Naive B cell (primary cell): ENCODE measurements at places on chromosomes 1 and 21. TPM values are rescaled to one million over a fixed set of nuclear protein-coding genes. Genes with fewer than 3 reads are reported as not detected.
A peak's percentile ranks its signal among the peaks of the same experiment; 100 is the strongest.

The GJB3 gene
- not detected for polyA plus RNA-seq

- DNase-seq, result no peak
Measured at GRCh38 chr1:69929308-69930057, 275.9 kb downstream of the LRRC40 start.

GRCh38 chr1:204457666-204458065 lies 36.9 kb downstream of the PIK3C2B start:
- DNase-seq, result no peak

DNA sequence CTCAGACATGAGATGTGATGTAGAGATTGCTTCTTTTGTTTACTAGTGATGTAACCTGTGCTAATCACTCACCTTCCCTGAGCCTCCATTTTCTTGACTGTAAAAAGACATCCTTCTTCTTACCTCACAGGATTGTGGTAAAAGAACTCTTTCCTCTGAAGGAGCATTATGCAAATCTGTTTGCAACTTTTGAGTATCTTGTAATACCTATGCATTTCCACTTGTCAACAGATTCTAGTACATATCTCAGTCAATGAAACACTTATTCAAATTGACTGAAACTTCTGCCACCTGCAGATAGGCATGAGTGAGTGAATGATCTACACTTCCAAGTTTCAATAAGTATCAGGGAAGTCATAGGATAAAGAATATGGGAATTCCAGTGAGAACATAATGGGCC lies 174.7 kb downstream of the HHIPL2 start:
- no peak for DNase-seq

The GABPB2 gene
- polyA plus RNA-seq, result 5.4 TPM

The CHODL gene
- polyA plus RNA-seq, result 0.40 TPM

DNA sequence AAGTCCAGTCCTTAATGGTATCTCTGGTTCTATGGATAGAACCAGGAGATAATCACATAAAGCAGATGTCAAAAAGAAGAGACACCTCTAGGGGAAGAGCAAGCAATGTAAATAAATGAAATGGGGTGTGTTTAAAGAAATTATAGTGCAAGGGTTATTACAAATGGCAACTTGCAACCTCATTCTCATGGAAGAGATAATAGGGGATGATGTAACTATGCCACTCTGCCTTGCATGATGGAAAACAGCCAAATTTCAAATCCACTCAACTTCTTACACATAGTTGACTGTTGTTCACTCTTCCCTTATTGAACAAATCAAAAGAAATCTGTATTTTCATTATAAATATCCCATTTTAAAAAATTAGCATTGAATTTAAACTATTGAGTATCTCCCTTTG lies 274.0 kb upstream of the TMPRSS15 start:
- no peak for DNase-seq

DNA sequence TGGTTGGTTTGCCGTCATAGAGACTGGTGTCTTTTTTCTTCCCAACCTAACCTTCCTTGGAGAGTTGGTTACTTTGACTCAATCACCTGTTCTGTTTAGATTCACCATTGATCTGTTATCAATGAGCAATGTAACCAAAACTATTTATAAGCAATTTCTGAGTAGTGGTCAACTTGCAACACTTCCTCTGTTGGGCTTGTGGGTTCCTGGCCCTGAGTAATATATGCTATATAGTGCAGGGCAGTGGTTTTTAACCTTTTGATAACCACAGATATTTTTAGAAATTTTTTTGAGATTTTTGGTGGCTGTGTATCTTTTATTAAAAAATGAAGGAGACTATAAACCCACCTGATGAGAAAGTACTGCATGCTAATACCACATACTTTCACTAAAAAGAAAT lies 9.4 kb upstream of the XCL1 start:
- DNase-seq, result no peak

DNA sequence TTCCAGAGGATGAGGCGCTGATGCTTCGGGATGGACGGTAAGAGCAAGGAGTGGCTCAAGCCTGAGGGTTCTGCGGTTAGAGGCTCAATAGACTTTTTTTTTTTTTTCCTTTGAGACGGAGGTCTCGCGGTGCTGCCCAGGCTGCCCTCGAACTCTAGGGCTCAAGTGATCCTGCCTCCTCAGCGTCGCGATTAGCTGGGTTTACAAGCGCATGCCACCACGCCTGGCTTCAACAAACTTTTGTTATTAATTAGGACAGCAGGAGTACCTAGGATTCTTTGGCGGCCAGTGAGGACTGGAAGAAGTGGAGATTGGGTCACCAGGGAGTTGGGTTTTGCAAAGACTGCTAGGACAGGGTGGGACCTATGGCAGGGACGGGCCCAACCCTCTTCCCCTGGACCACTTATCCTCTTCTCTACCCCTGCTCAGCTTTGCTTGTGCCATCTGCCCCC lies 587 bp downstream of the SCNM1 start:
- DNase-seq, result no peak

- peak; percentile 35 for DNase-seq
Measured at GRCh38 chr1:198935306-198935921, 296.6 kb downstream of the PTPRC start.

- DNase-seq, result no peak
Measured at GRCh38 chr1:232570007-232570406, 59.9 kb downstream of the SIPA1L2 start.

GRCh38 chr1:22363403-22364325 lies 88.0 kb upstream of the ZBTB40 start:
- DNase-seq, result no peak

- no peak for DNase-seq
Measured at GRCh38 chr1:17735793-17736192, 19.3 kb upstream of the ACTL8 start.

GRCh38 chr21:16709866-16710550 lies 802.8 kb upstream of the CXADR start:
- DNase-seq, result no peak

The LAD1 gene
- polyA plus RNA-seq, result not detected

DNA sequence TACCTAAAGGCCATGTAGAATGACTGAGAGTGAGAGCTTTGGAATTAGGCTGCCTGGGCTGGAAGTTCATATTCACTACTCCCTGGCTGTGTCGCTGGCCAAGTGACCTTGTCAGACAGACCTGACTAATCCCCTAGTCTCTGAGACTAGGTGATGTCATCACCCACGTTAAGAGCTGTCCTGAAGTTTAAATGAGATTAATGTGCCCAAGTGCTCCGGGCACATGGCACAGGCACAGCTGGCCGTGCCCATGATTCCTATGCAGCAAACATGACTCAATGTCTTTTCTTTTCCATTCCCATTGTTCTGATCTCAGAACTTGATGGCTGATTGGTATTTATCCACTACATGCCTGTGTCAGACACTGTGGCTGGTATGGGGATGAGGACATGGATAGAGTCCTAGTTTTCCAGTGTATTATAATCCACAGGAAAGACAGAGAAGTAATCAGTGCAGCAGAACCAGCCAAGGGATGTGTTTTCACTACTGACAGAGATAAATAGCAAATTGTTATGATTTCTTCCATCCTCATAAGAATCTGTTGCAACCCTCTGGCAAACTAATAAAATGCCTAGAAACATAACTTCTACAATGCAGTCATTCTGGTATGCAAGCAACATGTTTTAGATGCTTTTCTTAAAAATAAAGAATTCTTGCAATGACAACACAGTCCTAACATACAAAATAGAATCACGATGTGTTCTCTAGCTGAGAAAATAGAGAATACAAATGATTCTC lies 180.9 kb downstream of the PCP4 start:
- no peak for DNase-seq

The CEP85 gene
- polyA plus RNA-seq, result 2.5 TPM

DNA sequence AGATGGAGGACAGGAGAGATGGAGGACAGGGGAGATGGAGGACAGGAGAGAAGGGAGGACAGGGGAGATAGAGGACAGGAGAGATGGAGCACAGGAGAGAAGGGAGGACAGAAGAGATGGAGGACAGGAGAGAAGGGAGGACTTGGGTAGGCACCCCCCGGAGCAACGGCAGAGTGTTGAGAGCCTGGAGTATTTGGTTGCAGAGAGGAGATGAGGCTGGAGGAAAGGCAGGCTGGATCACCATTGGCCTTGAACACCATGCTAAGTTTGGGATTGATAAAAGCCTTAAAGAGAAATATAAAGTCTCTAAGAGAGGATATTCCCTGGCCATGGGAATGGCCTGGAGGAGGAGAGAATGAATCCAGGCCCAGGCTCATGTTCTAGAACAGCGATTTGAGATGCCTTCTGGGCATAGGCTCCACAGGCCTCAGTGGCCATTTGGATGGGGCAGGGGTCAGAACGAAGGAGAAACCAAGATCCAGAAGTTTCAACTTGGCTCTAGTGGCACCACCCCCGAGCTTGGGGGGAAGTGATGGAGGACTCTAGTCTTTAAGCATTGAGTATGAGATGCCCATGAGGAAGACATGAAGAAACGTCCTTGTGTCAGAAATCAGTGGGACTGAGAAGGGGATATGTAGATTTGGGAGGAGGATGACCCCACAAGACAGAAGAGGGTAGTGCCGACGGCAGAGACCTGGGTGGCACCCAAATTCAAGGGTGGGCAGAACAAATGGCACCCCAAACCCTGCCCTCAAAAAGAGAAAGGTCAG lies 47.9 kb upstream of the EDN2 start:
- DNase-seq, result no peak

The TNN gene
- not detected for polyA plus RNA-seq

The CLCA1 gene
- not detected for polyA plus RNA-seq

DNA sequence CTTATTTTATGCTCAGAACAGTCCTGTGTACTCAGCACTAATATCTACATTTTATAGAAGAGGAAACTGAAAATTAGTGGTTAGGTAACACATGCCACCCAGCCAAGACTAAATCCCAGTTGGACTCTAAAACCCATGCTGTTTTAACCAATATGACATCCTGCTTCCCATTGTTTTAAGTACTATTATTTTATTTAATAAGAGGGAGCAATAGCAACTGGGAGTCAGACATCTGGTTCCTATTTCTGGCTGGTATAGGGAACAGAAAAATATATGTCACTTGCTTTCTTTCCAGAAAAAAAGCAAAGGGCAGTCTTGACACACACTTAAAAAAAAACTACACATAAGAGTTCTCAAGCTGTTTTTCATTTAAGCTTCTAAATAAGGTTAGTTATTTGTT lies 11.9 kb downstream of the KLHL12 start:
- DNase-seq, result no peak

- DNase-seq, result no peak
Measured at GRCh38 chr1:182668521-182669054, 15.8 kb downstream of the RGS8 start.

GRCh38 chr21:29825345-29825744 lies 114.5 kb downstream of the GRIK1 start:
- DNase-seq, result no peak

DNA sequence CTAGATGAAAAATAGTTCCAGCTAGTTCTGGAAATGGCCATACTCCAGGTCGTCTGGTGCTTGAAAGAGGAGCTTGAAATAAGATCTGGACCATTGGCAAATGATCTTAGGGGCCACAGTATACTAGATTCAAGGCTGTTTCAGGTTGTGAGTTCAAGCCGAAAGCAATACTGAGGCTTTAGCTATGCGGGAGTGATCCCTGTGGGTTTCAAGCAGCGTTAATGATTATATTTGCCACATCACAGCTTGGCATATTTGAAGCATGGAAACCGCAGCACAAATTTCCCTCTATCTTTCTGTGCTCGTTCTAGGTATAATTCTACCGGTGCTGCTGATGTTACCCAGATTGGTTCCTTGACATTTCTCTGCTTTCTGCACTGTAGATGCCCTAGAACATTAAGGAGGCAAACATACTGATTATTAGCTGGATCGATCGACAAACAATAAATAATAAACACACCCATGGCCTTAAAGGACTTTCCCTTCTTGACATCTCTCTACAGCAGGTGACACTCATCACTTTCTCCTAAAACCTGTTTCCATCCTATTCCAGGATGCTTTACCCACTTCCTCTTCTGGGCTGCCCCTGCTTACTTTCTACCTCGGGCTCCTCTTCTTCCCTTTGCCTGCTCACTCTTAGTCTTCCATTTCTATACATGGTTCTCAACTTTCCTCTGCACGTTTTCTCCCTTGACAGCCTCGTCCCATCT lies 40.6 kb upstream of the LYST start:
- DNase-seq, result no peak

DNA sequence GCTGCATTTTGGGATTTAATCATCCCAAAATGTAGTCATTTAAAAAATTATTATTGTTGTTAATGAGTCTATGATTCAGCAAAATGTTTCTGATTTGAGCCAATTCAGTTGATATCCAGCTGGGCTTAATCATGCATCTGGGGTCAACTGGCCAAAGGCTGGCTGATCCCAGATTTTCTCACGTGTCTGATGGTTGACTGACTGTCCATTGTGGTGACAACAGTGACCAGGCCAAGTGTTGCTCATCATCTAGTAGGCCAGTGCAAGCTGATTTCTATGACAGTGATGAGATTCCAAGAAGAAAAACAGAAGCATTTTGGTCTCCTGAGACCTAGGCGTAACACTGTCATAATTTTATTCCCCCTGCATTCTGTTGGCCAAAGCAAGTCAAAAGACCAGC lies 80.1 kb upstream of the ZC3H11B start:
- DNase-seq, result no peak

- DNase-seq, result no peak
Measured at GRCh38 chr1:184545601-184546000, 158.8 kb downstream of the C1orf21 start.

DNA sequence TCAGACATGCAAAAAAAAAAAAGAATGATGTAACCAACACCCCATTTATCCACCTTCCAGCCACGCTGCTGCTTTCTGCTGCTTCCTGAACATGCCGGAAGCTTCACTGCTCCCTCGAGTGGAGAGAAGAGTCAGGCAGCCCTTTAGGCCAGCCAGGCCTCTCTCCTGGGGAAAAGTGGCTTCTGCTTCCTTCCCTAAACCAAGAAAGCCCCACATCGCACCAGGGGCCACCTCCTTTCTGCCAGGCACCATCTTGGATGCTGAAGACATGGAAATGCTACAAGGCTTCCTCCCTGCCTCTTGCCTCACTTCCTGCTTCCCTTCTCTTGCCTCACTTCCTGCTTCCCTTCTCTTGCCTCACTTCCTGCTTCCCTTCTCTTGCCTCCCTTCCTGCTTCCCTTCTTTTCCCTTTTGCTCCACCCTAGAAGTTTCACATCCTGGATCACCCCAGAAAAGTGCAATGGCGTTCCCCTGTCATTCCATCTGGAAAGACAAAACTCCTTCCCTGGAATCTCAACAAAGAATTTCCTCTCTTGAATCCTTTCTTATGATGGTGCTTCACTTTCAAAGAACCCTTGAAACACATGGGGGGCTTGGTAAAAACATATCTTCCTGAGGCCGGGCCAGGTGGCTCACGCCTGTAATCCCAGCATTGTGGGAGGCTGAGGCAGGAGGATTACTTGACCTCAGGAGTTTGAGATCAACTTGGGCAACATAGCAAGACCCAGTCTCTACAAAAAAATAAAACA lies 18.7 kb downstream of the TNFRSF8 start:
- no peak for DNase-seq

The ATP1A2 gene
- polyA plus RNA-seq, result not detected

The TFF1 gene
- polyA plus RNA-seq, result not detected
